ENCODE measurements at places on chromosomes 13 and 19.

DNA sequence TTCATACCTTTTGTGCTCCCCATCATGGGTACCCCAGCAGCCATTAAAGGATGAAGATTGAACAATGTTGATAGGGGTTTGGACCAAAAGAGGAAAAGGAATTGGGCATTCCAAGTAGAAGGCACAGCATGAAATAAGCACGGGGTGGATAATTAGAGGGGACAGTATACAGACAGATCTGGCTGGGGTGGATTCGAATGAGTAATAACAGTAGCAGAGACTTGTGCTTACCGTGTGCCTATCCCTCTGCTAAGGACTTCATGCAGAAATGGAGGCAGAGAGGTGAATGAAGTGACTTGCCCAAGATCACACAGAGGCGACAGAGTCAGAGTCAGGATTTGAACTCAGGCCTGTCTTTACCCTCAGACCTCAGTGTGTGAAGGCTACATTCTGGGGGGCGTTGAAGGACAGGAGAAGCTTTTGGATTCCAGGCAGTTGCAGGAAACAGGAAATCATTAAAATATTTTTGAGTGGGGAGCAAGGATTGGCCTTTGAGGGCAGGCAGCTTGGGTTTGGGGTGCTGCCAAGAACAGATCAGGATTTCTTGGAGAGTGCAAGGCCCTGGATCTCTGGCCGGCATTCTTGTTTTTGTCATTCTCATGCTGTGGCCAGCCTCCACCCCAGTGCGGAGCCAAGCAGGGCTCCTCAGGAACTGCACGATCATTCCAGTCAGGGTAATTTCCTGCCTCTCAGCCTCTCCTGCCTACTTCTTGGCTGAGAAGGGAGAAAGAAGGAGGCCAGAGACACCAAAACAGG, 18.7 kb downstream of the PAF1 start:
- no peak for DNase-seq

GRCh38 chr13:23983671-23984070, 86.4 kb upstream of the C1QTNF9B start:
- DNase-seq, result no peak

DNA sequence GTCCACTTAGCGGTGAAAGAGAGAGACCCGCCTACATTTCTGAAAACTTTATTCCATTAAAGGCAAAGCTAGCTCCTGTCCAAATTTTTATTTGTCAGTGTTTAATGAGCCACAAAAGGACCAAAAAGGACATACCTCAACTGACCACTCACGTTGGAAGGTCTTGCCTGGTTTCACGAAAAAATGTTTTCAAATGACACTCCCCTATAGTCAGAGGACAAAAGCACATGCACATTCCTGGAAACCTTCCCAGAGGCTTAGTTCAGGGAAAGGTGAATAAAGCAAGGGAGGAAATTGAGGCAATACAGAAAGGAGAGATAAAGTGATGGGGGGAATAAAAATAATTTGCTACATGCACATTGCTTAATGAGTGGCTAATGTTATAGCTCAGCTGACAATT, 55.6 kb downstream of the DOCK9 start:
- no peak for DNase-seq

- DNase-seq, result no peak
Observed at GRCh38 chr13:75978818-75979217, 342.7 kb downstream of the LMO7 start.

DNA sequence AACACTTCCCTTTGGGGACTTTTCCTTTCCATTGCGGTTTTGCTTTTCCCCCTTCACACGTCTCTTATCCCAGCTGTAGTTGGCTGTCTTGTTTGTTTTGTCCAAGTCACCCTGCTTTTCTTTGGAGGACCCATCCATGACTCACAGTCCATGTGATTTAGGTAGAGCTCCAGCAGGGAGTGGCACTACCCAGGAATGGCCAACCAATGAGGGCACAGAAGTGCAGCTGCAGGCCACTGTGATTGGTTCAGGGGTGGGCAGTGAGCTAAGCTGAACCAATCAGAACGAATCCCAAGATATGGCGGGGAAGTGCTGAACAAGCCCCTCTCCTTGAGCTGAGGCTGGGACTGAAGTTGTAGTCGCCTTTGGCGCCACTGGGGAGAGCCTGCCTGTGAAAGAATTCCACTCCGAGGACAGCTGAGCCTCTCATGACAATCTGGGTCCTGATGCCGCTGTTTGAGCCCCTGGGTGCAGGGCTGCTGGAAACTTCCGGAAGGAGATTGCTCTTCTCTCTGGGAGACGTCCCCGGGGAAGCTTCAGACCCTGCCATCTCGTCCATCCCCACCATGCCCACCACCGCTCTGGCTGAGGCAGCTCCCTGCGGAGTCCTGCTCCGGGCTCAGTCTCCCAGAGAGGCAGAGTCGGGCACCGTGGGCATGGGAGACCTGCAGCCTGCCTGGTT, 62.9 kb upstream of the URI1 start:
- DNase-seq, result no peak

GRCh38 chr19:11027381-11027780, 61.9 kb upstream of the LDLR start:
- no peak for DNase-seq

GRCh38 chr13:46202188-46202795, 9.4 kb upstream of the LRRC63 start:
- no peak for DNase-seq

- no peak for DNase-seq
Observed at GRCh38 chr13:44955406-44955805, 33.9 kb downstream of the NUFIP1 start.

DNA sequence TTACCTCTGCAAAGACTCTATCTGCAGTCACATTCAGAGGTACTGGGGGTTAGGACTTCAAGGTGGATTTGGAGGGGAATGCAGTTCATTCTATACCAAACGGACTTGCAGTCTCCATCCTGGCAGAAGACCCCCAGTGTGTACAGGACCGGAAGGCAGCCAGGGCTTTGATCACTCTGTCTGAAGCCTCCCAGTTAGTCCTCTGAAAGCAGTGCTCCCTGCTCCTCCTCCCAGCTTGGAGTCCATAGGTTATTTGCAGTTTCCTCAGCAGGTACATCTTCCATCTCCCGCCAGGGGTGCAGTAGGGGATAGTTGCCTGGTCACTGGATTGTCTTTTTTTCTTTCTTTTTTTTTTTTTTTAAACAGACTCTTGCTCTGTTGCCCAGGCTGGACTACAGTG, 78.8 kb upstream of the KCTD15 start:
- no peak for DNase-seq

DNA sequence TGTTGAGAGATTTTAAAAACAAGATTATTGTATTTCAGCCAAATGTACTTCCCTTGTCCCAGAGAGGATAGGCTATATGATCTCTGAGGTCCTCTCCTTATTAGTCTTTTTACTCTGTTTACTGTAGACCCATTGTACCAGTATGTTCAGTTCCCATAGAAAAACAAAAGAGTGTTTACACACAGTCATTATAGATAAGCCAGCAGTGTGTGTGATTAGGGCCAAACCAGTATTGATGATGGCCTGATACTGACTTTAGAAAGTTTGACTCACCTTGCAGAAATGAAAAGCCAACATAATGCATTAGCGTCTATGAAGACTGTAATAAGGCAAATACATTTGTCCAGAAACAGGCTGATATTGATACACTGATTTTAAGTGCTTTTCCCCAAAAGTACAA, 6.2 kb downstream of the MTUS2 start:
- DNase-seq, result no peak

- no peak for DNase-seq
Observed at GRCh38 chr13:50220938-50221337, 205.7 kb downstream of the KCNRG start.

GRCh38 chr19:28318469-28319179, 894.3 kb downstream of the UQCRFS1 start:
- DNase-seq, result no peak

GRCh38 chr19:58521651-58522050, 2.0 kb upstream of the ZBTB45 start:
- DNase-seq, result no peak

- no peak for DNase-seq
Observed at GRCh38 chr13:30222254-30222653, 85.1 kb downstream of the KATNAL1 start.

DNA sequence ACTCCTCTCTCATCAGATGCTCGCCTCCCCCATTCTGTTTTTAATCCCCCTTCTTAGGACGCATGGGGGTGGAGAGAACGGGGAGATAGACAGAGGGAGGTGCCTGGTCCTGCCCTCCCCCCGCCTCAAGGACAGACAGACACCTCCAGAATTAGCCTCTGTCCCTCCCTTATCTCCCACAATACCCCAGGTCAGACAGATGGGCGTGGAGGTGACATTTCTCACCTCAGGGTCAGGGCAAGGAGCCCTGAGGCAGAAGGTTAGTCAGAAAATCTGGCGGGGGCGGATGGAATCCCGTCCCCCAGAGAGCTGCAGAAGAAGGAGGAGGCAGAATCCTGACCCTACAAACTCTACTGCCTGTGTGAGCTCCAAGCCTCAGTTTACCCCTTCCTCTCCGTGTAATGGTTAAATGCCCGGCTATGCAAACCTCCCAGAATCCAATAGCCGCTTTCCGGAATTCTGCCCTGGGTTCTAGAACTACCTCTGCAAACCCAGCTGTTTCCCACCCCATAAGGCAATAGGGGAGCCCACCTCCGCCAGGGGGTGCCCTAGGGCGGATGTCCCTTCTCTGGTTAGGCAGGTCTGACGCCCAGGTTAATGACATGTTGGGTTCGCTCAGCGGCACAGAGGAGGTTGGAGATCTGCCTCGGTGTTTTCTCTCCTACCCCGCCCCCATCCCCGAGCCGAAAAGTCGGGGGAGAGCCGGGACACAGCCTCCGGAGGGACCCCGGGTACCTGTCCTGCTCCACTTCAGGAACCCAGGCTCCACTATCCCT, 900 bp downstream of the PPP1R13L start:
- peak; percentile 39 for DNase-seq

- no peak for DNase-seq
Observed at GRCh38 chr13:20377720-20378119, 145.6 kb upstream of the GJB6 start.

DNA sequence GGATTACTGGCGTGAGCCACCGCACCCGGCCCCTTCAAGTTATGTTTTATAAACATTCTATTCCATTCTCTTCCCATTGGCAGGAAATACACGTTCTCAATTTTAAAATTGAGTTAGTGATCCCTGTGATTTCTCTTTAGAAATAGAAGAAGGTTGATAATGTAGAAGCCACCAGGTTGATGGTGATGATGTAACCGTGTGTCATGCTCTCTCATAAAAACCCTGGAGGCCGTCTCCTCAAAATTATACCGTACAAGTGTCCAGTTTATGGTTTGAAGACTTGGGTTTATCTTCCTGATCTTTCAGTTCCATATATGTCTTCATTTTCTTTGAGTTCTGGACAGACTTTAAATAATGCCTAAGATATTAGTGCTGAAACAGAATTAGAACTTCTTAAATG, 32.2 kb downstream of the COG3 start:
- no peak for DNase-seq

DNA sequence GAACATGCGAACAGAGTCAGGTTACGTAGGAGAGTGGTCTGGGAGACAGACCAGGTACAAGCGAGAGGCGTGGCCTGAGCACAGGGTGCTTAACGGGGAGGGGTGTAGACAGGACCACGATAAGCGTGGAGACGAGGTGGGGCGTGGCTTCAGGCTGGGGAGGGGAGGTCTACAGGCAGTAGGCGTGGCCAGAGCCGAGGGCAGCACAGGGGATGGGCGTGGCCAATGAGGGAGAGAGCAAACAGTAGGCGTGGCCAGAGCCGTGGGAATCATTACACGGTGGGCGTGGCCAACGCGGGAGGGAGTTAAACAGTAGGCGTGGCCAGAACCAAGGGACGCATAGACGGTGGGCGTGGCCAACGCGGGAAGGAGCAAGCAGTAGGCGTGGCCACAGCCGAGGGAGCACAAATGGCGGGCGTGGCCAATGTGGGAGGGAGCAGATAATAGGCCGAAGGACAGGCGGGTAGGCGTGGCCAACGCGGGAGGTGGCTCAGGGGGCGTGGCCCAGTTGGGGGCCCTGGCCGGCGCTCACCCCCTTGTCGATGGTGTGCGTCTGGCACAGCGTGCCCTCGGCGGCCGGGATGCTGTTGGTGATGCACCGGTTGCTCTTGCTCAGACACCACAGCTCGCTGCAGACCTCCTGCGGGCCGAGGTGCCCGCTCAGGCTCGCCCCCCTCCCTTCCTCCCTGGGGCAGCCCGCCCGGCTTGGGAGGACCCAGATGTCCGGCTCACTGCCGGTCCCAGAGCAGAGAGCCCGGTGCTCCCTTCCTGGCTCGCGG, 15.2 kb upstream of the MYO1F start:
- peak; percentile 93 for DNase-seq

GRCh38 chr13:106318941-106319411, 216.5 kb downstream of the EFNB2 start:
- no peak for DNase-seq

GRCh38 chr13:90803210-90803609, 544.3 kb upstream of the MIR17HG start:
- no peak for DNase-seq

GRCh38 chr13:76703216-76703615, 183.0 kb downstream of the KCTD12 start:
- DNase-seq, result no peak

DNA sequence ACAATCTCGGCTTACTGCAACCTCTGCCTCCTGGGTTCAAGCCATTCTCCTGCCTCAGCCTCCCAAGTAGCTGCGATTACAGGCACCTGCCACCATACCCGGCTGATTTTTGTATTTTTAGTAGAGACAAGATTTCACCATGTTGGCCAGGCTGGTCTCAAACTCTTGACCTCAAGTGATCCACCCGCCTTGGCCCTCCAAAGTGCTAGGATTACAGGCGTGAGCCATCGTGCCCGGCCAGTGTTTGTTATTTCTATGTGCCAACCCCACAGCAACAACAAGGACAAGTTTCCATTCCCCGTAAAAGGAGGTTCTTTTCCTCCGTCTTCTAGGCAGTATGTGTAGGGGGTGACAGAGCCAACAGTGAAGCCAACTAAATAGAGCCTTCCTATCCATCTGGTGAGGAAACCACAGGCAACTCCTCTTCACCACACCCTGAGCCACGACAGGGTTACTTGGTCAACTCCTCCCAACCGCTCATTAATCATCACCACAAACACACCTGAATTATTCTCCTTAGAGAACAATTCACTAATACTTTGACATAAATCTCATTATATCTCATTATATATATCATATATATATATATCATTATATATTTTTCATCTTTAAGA, 25.5 kb downstream of the FOXO1 start:
- DNase-seq, result no peak

DNA sequence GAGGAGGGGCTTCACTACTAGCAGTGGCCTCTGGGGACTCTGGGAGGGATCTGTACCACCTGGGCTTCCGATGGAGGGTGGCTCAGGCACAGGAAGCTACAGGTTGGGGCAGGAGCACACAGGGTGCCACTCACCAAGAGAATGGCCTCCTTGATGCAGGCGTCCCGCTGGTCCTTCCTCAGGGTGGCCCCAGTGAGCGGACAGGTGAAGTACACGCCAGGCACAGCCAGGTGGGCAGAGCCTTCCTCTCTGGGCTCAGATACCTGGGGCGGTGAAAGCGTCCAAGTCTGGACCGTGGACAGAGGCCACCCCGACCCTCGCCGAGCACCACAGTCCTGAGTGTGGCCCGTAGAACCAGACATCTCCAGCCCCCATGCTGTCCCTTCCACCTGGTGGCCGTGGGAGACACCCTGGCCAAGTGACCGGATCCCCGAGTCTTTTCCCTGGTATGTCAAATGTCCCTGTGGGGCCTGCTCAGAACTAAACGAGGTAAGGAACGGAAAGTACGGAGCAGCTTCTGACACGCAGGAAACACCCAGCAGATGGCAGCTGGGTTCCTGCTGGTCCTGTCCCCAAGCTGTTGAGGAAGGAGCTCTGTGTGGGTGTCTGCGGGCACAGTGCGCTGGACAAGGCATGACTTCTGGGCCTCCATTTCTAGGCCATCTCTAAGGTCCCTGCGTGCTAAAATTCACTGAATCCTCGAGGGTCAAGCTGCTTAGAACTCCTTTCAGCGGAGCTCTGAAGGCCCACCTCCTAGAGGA, 5.2 kb downstream of the UBXN6 start:
- DNase-seq, result no peak

- DNase-seq, result no peak
Observed at GRCh38 chr13:32936716-32937115, 79.5 kb upstream of the KL start.

Data from activated CD4-positive, alpha-beta T cell treated with anti-CD3 and anti-CD28 coated beads, Interleukin-2, amount 50 U/mL, for 24 hours (primary cell).